Right cardiac atrium (tissue), 5 donors: ENCODE measurements at places on chromosomes 4 and X.
A peak's percentile ranks its signal among the peaks of the same experiment; 100 is the strongest.

DNA sequence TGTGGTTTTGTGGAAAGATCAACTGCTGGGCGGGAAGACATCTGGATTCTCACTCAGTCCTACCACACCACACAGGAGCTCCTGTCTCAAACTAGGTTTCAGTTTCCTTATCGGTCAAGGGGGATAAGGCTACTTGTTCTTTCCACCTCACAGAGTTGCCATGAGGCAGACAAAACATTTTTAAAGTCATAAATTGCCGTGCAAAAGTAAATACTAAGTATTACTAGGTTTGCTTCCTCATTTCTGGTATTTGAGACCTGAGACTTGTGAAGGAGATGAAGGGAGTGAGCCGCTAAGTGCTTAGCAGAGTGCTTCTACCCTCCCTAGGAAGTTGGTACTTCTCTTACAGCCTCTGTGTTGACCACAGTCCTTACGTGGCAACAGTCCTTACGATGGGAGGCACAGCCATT, 1.5 kb downstream of the LAP3 start:
- no peak for DNase-seq

DNA sequence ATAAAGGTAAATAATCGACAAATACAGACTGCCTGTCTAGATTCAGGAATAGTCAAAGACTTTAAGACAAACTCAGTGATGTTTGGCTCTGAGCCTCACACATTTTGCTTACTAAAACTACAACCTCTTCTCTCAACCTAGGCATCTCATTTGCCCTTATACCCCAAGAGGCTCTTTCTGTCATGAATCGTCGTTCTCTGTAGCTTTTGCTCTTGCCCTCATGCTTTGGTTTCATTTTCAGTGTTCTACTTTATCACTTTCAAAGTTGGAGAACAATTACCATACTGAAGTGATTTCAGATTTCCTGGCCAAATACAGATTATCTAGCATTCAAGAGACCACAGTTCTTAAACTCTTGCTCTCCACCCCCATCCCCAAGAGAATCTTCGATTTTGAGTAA, 114.1 kb upstream of the RAP2C start:
- DNase-seq = no peak

- no peak for DNase-seq
Observed at GRCh38 chr4:178026999-178027398, 584.8 kb upstream of the AGA start.

DNA sequence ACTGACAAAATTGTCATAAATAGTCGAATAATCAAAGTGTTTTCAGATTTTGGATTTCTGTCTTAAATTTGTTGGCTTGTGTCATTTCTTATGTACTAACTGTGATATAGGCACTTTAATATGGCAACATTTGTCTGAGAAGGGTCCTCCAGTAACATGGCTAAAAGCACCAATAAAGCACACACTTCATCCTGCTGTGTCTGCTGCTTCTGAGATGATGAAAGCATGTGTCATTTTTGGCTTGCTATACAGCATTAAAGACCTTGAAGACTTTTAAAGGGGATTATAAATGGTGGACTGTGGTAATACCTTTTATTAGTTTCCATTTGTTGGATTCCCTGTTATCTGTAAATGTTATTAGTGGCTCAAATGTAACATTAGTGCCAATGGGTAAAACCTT, 551.8 kb upstream of the GRID2 start:
- no peak for DNase-seq

GRCh38 chr4:121958777-121959176, 6.9 kb upstream of the TRPC3 start:
- no peak for DNase-seq

- no peak for DNase-seq
Observed at GRCh38 chr4:179124419-179124818, 1682.2 kb upstream of the AGA start.

GRCh38 chrX:11629593-11630211, 36.0 kb downstream of the ARHGAP6 start:
- DNase-seq = peak; percentile 49

DNA sequence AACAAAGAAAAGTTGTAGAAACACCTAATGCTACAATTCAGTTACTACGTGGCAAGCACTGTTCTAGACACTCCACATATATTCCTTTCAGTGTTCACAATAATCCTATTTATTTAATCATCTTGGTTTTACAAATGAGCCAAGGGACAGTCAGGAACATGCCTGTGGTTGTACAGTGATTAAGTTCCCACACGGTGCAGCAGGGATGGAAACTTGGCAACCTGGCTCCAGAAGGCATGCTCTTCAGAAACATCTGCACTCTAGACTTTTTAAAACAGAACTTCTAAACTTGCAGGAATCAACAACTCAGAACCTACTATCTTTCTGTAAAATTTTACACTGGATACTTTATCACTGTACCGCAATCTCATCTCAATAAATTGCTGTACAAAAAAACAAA, 32.1 kb downstream of the TAPT1 start:
- DNase-seq = no peak

GRCh38 chr4:30989508-30989907, 269.3 kb downstream of the PCDH7 start:
- no peak for DNase-seq

DNA sequence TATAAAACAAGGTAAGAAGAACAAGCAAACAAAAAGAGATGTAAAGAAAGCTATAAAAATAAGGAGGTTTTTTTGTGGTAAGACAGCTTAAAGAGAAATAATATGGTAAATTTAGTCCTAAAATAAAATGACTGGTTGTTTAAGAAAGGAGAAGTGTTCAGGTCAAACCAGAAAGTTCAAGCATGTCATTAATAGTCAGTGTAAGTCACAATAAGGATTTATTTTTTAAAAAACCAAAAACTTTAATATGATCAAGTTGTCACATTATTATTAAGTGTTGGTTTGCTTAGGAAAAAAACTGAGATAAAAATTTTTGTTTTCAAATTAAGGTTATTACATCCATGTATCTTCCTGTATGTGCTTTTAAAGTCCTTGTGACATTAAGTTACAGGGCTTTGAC, 19.1 kb downstream of the ASIC5 start:
- DNase-seq = no peak

DNA sequence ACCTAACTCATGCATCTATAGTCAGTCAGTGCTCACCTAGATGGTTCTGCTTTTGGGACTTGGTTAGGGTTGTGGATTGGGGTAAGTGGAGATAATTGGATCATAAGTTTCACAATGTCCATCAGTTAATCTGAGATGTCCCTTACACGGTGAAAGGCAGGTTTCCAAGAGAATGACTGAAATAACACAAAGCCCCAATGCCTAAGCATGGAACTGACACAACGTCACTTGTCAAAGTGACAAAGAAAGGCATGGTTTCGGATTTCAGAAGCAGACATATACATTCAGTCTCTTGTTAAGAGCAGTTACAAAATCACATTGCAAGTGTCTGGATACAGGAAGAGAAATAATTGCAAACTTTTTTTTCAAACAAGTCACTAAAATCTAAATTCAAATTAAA, 1456.9 kb downstream of the TECRL start:
- no peak for DNase-seq

- DNase-seq = no peak
Observed at GRCh38 chr4:113094331-113094730, 44.9 kb downstream of the ANK2 start.

DNA sequence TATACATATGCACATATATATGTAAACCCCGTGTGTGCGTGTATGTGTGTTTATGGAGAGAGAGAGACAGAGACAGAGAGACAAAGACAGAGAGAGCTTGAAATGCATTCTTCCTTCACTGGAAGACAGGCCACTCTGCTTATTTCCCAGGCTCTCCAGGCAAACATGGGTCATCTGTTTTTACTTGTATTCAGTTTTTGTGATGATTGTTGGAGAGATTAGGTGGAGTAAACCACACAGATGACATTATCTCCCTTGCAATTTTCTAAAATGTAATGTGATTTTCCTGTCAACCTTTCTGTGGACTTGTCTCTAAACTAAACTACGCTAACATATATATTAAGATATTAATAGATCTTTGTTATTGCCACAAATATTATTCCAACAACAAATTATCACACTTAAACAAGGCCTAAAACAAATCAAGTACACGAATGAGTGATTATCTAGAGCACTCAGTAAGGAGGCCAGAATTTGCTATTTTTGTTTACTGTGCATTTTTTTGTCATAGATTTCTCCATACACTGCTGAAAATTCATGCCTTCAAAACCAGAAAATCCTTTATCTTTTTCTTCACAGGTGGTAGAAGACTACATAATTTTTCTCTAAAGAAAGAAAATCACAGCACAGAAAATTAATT, 251.8 kb upstream of the SLIT2 start:
- no peak for DNase-seq

DNA sequence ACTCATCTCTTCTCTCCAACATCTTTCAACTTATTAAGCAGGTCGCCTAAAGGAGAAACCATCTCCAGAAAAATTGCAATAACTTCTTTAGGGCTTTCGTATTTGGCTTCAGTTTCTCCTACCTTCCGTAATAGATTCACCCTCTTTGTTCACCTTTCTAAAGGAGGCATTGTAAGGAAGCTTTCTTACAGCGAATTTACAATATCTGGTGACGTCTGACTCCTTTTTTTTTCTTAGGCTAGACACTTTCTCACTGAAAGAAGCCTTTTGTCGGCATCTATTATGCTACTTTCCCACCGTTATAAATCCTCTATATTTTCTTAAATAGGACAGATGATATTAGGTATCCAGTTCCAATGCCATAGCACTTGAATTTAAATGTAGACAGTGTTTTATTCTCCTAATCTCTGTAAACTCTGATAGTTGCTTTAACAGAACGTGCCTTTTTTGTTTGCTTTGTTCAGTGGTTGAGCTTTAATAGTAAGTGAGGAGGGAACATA, 302.4 kb downstream of the IL1RAPL1 start:
- DNase-seq = no peak

DNA sequence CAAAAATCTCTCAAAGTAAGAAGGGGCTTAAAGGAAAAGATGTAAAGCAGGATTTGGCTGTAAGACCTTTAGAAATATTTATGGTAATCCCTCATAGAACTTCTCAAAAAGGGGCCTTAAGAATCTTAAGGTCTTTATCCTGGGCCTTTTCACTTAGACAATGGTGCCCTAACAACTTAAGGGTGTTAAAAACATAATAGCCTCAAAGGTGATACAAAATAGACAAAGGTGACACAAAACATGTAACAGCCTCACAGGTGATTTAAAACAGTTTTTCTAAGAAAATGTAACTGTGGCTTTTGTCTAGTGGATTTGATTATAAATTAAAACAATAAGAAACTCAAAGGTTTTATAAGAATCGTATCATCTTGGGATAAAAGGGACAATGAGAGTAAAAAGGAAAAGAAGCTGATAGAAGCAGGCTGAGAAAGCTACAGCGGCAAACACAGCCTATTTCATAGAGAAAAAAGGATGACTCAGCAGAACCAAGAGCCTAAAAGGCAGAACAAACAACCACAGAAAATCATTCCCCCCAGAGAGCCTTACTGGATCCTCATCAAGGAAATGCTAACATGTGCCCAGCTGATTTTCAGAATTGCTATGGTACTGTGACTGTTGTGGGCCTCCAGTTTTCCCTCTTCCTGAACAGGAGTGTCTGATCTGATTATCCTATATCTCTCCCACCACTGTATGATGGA, 164.3 kb downstream of the STPG2 start:
- no peak for DNase-seq

DNA sequence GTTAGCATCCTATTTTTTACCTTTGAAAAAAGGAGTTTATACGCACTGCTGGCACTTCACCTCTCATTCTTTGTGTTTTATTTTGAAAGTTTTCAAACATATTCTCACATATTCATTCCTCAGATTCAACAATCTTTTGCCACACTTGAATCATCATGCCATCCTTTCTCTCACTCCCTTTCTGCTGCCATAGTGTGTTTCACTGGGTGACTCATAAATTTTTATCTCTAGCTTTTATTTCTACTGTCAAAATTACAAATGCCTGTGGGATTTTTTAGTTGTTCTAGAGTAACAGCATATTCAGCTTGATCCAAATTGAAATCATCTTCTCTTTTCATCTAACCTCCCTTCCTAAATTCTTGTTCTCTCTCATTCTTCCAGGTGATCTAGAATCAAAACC, 28.0 kb downstream of the MFSD8 start:
- no peak for DNase-seq

GRCh38 chrX:41313419-41313818, 20.5 kb upstream of the DDX3X start:
- DNase-seq = no peak
